ENCODE measurements at places on chromosomes 3 and 15. TPM values are rescaled to one million over a fixed set of nuclear protein-coding genes. Genes with fewer than 3 reads are reported as not detected.

DNA sequence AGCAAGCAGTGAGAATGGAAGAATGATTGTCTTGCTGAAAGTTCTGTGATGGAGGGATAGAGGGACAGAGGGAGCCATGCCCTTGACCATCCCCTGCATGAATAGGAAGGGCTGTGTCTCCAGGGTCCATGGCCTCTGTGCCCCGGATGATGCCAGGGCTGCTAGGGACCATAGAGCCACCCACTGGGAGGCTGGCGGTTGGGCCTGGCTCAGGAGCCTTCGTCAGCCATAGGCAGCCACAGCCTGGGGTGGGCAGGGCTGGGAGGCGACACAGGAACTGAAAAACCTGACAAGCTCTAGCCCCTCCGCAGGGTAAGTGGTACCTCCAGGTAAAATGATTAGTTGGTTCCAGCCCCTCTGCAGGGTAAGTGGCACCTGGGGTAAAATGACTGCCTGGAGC, 19.1 kb upstream of the LAMP3 start:
- DNase-seq = no peak

- no peak for DNase-seq
Observed at GRCh38 chr3:191235331-191236314, 36.6 kb downstream of the OSTN start.

- DNase-seq = peak; percentile 77
Observed at GRCh38 chr3:133574260-133574881, 885 bp downstream of the CDV3 start.

DNA sequence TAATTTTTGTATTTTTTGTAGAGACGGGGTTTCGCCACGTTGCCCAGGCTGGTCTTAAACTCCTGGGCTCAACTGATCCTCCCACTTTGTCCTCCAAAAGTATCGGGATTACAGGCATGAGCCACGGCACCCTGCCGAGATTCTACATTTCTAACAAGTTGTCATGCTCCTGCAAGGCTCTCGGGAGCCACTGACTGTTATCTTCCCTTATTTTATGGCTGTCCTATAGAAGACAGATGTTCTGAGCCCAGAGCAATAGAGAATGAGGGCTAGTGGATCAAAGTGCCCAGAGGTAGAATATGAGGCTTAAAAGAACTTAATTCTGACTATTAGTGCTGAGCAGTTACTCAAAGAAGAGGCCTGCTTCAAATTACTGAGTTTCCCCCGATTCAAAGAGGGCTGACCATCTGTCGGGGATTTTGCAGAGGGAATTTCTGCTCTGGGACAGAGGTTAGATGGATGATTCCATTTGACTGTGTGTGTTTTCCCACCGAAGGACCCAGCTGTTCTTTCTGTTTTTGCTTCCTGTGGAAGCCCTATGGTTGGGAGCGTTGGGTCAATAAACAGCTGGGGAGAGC, 39.5 kb downstream of the ITPR1 start:
- DNase-seq = no peak

DNA sequence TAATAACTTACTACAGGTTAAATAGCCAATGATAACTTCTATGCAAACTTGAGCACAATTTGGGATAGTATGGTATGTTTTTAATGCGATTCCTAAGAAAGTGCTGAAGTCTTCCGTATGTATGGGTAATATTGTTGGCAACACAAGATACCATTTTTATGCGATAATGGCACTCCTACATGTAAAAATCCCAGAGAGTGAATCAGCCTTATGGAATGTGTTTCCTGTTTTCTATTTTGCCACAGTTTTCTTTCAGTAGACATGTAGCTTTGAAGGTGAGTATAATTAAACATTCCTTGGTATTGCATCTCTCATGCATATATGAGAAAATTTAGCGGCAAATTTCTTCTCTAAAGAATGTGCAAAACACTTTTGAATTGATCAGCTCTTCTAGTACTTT, 396.8 kb upstream of the AZI2 start:
- no peak for DNase-seq

- no peak for DNase-seq
Observed at GRCh38 chr3:196941729-196942225, 551 bp downstream of the NCBP2 start.

GRCh38 chr3:107370907-107371306, 6.3 kb upstream of the CCDC54 start:
- no peak for DNase-seq

GRCh38 chr3:134327594-134327975, 46.7 kb downstream of the AMOTL2 start:
- DNase-seq = no peak

- no peak for DNase-seq
Observed at GRCh38 chr3:102207151-102207571, 227.7 kb upstream of the ZPLD1 start.

DNA sequence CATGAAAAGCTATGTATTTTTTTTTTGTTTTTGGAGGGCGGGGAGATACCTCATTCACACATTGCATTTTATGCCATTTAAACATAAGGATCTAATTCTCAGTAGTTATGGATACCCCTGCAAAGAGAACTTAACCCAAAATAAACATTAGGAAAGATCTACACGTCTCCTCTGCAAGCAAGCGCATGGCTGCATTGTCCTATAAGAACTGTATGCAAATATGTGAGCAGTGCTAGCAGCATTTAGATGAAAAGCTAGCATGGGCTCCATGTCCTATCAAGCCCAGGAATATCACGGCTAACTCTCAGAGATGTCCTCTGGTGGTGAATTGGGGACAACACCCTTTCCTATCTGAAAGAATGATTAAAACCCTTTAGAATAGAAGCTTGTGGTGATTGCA, 292.8 kb downstream of the MEX3B start:
- DNase-seq = no peak

- DNase-seq = no peak
Observed at GRCh38 chr3:105397974-105398373, 31.3 kb downstream of the ALCAM start.

GRCh38 chr3:21654662-21655061, 96.3 kb downstream of the ZNF385D start:
- DNase-seq = no peak

DNA sequence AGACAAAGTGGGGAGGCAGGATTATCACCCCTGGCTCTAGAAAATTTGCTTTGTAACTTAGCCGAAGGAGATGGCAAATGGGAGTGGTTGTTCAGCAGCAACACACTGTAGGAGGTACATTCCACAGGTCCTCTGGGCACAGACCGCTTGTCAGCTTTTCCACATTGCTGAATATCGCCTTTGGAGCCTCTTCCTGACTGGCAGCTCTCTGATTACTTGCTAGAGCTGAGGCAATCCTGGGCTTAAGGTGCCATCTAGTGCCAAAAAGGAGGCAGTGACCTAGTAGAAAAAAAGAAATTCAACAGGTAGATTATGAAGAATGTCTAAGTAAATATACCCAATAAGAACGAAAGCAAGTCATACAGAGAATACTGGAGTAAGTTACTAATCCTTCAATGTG, 13.1 kb upstream of the SCN5A start:
- DNase-seq = no peak

C3orf18 gene
- total RNA-seq = 13.0 TPM

SATB1 gene
- total RNA-seq = 158 TPM

REC114 gene
- not detected for total RNA-seq

ECE2 gene
- not detected for total RNA-seq

Measured in CD8-positive, alpha-beta memory T cell (primary cell).